SIG-M5 (cell line): ENCODE measurements at places on chromosomes 5 and 9.

DNA sequence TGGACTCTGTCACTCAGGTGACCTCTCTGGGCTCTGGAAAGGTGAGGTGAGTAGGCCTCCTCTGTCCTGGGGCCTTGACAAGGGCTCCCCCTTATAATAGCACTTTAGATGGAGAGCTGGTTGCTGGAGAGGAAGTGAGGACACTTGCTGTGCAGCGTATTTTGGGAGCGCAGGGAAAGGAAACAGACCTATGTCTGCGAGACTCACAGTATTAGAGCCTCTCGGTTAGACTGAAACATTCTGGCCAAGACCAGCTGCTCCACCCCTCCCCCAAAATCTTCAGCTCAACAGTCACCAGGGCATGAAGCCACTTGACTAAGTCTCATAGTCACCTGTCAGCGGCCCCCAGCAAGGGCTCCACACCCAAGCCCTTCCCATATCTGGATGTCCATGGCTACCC, 213.6 kb downstream of the AGTPBP1 start:
- DNase-seq, result no peak

DNA sequence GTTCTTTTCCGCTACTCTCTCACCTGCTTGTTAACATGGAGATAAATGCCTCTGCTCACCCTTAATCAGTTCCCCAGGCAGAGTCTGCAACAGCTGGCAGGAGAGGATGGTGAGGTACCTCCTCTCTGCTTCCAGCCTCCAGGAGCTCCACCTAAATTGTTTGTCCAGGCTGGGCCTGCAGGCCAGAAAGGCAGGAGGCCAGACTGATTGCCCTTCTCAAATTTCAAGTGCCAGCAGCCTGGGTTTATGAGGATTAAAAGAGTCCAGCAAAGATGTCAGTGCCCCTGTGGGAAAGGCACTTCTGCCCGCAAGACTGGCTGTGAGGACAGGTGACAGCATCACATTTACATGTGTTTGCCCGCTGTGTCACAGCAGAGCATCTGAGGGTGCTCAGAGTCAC, 19.8 kb downstream of the CORO2A start:
- DNase-seq, result no peak

DNA sequence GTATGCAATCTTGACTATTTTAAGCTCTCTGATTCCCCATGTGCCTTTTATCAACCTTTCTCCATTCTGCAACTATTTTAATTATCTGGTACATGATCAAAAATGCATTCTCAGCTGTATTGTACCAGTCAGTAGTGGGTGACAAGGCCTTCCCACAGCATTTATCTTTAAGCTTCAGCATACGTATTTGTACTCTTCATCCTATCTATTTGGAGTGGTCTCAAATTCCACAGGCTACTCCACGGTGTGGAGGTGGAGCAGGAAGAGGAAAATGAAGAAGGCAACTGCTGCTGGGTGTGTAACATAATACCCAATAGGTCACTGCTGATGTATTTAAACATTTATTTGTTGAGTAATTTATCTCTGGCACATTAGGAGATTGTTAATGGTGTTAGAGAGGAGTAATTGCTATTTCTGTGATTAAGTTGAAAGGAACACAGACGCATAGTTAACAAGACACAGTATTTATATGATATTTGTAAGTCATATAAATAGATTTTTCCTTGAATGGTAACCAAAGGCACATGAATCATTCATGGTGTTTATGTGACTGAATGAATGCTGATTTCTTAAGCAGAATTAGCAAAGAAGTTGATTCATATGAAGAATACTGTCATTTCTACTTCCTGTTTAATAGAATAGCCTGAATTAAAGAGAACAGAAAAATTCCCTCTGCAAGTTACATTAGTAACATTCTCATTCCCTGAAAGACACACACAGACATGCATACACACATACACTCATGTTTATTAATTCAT, 153.8 kb upstream of the NR3C1 start:
- no peak for DNase-seq

DNA sequence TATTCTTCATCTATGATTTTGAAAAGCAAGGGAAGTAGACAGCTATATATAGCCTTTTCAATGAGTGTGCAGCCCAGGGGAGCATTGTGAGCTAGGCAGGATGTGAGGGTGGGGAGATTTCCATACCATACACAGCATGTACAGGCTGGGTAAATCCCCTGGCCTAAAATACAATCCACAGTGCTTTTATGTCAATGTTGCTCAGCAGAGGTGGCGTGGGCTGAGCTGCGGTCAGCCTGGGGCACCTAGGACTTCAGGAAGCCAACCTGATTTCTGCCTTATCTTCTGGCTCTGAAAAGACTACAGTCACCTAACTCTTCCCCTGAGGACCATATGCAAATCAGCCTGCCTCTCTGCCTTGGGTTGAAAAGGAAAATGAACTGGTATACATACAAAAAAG, 6.3 kb upstream of the GARIN3 start:
- no peak for DNase-seq

DNA sequence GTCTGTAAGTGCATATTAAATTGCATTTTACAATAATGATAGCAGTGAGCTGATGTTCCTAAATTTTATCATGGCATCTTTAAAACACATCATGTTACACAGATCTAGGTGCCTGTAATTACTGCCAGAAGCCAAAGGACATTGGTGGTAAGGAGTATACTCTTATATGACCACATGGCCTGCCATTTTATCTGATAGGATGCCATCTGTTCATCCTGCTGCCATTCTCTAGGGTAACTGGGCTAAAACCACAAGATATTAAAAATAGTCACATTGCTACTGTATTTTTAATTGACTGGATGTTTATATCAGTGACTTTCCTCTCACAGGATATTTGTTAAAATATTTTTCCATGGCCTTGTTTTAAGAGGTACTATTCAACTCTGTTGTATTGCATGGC, 53.1 kb downstream of the HCN1 start:
- DNase-seq, result no peak

- no peak for DNase-seq
Observed at GRCh38 chr5:90336752-90337151, 72.8 kb downstream of the CETN3 start.

GRCh38 chr9:15104826-15105420, 194.7 kb upstream of the FREM1 start:
- DNase-seq, result no peak

DNA sequence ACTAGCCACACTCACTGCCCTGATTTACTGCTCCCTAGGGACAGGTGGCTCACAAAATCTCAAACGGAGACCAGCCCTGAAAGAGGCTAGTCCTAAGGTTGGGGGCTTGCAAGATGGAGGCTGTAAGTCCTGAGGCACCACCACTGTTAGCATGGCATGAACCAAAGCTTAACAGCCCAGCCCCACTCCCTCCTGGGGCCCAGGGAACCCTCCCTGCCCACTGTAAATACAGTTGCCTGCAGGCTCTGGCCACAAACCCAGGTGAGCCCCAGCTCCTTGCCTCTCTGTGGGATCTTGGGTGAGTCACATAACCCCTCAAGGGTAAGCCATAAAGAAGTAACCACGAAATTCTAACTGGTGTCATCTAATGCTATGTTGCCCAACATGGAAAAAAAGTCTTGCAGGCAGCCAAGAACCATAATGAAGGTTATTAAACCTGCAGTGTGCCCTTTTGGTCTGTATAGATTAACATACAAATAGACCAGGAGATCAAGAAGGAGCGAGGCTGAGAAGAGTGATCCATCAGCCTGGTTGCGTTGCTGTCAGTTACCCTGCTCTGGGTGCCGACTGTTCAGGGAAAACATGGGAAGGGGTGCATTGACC, 1.7 kb upstream of the POMT1 start:
- DNase-seq, result peak; percentile 30

- DNase-seq, result no peak
Observed at GRCh38 chr5:140677947-140678346, 4.6 kb upstream of the DND1 start.

GRCh38 chr5:68454766-68455165, 239.2 kb downstream of the PIK3R1 start:
- DNase-seq, result no peak

DNA sequence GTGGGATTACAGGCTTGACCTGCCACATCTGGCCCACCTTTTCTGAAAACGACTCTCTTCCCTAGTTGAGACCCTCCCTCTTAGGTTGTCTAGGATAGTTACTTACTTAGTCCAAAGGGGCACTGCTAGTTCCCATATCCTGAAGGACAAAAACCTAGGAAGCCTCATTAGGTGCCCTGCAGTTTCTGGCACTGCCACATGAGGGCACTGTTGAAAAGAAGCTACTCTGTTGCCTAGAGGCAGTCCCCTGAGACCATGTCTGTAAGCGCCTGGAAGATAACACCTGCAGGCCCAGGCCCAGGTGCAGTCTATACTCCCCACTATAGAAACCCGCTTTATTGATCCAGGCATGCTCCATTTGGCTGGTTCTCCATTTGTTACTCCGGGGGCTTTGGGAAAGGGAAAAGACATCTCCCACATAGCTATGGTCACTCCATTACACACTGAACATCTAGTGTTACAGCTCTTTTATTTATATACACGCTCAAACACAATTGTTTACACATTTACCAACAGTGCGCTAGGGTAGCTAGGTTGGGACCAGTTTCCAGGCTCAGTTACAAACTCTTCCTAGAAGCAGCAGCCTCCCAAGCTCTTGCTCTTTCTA, 73.4 kb upstream of the PPARGC1B start:
- no peak for DNase-seq

DNA sequence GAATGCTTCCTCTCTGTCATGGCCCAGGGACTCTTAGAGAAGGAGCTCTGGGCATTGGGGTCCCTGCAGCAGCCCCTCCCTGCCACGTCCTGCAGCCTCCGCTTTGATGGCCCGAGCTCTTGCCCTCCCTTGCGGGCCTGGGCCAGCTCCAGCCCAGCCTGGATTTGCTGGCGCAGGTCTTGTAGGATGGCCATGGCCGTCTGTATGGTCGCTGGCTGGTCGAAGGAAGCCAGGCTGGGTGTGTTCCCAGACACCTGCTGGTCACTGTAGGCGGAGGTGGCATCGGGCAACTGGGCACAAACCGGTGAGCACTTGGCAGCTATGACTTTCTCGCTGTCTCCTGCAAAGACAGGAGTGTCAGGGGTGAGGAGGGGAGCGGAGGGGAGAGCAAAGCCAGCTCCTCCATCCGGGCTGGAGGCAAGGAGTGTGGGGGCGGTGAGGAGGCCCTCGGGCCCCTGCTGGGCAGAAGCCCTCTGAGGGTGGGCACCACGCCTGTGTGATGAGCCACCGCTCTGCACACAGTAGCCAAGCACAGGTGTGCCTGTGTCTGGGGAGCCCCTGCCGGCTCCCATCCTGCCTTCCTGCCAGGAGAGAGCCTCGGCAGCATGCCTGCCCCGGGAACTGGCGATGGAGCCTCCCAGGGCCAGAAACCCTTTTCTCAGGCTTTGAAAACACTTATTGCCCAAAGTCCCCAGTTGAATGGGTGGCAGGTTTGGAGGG, 12.4 kb downstream of the CCDC187 start:
- no peak for DNase-seq

DNA sequence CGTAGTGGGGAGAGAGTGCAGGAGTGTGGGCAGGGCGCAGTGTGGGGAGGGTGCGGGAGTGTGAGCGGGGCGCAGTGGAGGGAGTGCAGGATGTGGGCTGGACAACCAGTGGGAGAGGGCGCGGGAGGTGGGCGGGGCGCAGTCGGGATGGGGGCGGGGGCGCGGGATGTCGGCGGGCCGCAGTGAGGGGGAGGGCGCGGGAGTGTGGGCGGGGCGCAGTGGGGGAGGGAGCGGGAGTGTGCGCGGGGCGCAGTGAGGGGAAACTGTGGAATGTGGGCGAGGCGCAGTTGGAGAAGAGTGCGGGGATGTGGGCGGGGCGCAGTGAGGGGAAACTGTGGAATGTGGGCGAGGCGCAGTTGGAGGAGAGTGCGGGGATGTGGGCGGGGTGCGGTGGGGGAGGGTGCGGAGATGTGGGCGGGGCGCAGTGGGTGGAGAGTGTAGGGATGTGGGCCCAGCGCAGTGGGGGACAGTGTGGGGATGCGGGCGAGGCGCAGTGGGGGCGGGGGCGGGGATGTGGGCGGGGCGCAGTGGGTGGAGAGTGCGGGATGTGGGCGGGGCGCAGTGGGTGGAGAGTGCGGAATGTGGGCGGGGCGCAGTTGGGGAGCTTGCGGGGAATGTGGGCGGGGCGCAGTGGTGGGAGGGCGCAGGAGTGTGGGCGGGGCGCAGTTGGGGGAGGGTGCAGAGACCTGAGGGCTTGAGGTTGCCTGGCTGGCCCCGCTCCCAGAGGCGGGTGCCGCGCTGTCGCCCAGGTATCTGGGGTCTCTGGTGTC, at the start of gene NXNL2:
NXNL2 (plus strand) TSS at position 723 of the 770 bp plus-strand sequence. CDS start 257 bp downstream, outside the sequence.
- DNase-seq, result no peak

GRCh38 chr9:136728548-136729123, 14.1 kb downstream of the LCN10 start:
- DNase-seq, result no peak

DNA sequence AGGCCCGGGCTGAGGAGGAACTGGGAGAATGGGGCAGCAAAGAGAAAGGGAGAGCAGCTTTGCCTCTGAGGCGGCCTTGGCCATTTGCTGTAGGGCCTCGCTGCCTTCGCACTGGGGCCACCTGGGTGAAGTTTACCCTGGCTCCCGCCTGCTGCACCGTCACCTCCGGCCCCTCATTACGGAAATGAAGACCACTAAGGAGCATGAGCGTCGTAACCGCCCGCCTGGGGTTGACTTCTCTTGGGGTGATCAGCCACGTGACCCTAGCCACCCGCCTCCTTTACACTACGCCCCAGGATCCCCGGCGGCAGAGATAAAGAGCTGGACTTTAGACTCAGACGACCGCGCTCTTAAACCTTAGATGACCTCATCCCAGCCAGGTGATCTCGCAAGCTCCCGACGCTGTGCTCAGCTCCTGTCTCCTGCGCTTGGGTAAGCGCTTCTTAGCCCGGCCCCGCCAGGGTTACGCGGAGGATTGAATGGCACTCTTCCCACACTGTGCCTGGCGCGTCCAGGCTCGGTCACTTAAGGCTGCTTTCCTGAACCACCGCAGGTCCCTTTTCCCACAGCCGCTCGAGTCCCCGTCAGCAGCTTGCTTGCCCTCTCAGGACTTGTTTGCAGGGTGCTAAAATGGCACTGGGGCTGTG, 107.9 kb upstream of the LARP1 start:
- DNase-seq, result no peak

- no peak for DNase-seq
Observed at GRCh38 chr9:124140941-124141568, 116.7 kb upstream of the NEK6 start.

DNA sequence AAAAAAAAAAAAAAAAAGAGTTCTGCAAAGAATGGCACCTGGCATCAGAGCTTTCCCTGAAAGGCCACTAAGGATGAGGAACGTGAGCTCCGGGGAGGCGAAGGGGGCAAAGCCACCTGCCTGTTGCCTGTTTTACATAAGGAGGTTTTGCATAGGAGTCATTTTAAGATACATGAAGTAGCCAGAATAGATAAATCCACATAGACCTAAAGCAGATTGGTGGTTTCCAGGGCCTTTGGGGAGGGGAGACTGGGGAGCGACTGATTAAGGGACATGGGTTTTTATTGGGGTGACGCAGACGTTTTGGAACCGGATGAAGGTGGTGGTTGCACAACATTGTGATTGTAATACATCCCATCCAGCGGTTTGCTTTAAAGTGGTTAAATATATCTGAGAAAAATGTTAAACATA, 7.1 kb downstream of the NEK6 start:
- no peak for DNase-seq

DNA sequence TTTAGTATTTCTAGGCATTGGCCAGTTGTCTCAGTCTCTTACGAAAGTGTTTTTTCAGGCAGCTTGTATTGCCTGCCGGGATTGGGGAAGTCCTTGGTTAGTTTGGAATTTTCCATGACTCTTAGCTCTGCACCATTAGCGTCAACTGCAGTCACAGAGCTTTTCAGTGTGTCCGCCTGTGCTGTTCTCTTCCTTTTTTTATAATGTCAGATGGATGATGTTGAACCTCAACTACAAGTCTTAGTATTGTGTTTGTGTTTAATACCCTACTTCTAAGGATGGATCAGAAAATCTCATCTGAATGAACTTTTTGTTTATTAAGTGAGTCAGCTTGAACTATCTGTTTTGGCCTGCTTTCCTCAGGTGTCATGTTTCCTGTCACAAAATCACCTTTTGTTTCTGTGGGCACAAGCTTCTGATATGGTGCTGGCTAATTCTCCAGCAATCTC, 33.1 kb downstream of the ATP6V0E1 start:
- DNase-seq, result no peak
